ENCODE measurements at places on chromosomes 2 and 18.

- DNase-seq: no peak
Measured at GRCh38 chr2:204340511-204340910, 204.8 kb upstream of the PARD3B start.

- DNase-seq: no peak
Measured at GRCh38 chr2:125169022-125169763, 1144.1 kb downstream of the CNTNAP5 start.

DNA sequence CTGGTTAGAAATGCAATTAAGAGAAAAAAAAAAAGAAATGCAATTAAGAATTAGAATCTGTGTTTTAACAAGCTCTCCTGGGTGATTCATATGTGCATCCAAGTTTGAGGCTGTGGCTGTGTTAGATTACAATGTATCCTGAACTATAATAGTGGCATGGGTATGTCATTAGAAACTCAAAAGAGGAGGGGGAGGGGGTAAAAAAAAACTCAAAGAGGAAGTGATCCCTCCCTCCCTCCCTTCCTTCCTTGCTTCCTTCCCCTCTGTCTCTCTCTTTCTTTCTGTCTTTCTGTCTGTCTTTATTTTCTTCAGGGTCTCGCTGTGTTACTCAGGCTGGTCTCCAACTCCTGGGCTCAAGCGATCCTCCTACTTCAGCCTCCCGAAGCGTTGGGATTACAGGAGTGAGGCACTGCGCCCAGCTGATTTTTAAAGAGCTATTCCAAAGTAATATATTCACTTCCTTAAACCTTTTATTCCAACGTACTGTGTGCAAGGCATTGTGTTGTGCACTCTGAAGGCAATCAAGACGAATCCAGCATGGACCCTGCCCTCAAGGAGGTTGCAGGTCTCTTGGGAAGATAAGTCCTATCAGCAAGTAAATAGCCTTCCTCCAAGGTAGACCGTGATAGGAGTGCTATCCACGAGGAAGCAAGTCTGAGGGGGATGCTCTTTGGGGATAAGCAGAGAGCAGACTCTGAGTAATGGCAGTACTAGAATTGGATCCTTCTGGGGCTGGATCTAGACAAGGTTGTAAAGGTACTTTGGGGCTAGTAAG lies 35.9 kb upstream of the MCFD2 start:
- DNase-seq: no peak

- no peak for DNase-seq
Measured at GRCh38 chr2:196125596-196125995, 45.8 kb downstream of the STK17B start.

- no peak for DNase-seq
Measured at GRCh38 chr2:240645801-240646175, 20.5 kb downstream of the GPR35 start.

- DNase-seq: no peak
Measured at GRCh38 chr2:104599787-104600510, 254.0 kb upstream of the POU3F3 start.

DNA sequence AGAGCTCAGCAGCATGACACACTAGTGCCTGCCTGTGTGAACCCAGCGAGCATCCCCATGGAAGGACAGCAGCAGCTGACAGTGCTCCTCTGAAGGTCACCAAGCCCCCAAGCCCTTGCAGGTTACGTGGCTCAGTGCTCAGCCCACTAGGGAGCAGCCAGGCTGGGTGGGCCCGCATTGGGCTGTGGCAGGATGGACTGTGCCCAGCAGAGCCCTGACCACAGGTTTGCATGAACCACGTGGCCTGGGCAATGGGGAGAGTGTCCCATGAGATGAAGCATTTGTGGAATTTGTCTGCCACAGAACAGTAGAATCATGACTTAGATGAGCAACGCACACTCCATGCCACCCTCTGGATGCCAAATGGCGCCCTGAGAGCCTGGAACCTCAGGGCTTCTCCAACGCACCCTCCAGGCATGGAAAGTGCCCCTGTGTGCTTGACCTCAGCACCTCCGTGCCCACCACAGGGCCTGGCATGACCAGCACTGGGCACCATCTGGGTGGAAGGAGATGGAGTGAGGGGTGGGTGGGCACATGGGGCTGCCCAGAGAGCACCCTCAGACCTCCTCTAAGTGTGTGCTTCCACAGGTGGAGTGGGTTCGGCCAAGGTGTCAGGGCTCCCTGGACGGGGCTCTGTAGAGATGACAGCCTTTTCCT lies 216.1 kb upstream of the RAB6C start:
- DNase-seq: no peak

DNA sequence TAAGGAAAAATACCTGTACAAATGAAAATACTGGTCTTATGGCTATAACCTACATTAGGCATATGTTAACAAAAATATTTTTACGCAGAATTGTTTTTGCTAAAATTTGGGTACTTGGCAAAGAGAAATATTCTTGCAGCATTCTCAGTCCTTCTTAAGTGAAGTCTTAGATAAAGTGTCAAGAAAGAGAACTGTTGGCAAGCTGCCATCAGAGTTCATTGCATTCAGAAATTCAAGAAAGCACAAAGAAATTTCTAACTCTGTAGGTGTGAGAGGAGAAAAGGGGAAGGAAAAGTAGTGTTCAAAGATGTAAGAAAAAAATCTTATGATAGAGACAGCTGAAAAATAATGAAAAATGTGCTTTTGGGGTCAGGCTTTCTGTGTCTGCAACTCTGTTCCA lies 86.7 kb downstream of the IRS1 start:
- no peak for DNase-seq
